ENCODE measurements at places on chromosomes 5 and 9.

- DNase-seq = no peak
Observed at GRCh38 chr9:86469476-86470250, 115.5 kb upstream of the TUT7 start.

DNA sequence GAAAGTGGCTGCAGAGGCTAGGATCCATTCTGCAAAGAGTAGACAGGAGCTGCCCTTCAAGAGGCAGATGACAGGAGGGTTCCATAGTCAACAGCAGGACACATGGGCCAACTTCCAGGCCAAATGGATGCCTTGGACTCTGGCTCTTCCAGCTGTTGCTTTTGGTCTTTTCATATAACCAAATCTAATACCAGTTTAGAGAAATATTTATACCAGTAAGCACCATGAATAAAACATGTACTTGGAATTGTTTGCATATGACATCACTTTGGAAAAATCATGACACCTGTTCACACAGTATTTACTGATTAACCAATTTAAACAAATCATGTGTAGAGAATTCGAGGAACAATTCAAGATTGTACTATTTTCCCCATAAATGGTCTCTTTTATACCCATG, 481.3 kb downstream of the DMRT2 start:
- DNase-seq = no peak

DNA sequence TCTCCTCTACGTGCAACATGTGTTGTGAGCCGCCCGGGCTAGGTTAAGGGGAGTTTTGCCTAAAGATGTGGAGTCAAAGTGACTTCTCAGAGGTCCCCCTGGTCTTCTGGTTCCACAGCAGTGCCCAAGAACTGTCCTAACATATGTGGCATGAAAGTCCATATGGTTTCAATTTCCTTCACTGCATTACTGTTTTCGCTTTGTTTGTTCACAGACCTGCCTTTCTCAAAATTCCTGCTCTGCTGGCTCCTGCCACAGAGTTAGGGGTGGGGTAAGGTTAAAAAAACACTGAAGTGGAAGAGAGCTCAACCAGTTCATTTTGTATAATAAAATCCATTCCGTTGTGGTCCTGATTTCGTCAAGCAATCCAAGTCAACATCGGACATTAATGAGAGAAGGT, 289.4 kb downstream of the DMAC1 start:
- no peak for DNase-seq

- no peak for DNase-seq
Observed at GRCh38 chr9:96524045-96524444, 74.1 kb downstream of the HABP4 start.

GRCh38 chr5:141825791-141826560, 52.2 kb downstream of the PCDH1 start:
- DNase-seq = no peak

DNA sequence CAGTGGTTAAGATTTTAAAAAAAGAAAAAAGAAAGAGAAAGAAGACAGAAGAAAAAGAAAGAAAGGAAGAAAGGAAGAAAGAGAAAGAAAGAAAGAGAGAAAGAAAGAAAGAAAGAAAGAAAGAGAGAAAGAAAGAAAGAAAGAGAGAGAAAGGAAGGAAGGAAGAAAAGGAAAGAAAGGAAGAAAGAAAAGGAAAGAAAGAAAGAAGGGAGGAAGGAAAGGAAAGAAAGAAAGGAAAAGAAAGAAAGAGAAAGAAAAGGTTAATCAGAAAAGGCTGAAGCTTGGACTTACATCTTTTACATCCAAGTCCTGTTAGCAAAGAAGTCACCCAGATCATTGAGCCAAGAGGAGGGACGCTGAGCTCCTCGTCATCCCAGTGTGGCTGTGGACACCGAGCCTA, 70.0 kb downstream of the IRX2 start:
- DNase-seq = no peak

DNA sequence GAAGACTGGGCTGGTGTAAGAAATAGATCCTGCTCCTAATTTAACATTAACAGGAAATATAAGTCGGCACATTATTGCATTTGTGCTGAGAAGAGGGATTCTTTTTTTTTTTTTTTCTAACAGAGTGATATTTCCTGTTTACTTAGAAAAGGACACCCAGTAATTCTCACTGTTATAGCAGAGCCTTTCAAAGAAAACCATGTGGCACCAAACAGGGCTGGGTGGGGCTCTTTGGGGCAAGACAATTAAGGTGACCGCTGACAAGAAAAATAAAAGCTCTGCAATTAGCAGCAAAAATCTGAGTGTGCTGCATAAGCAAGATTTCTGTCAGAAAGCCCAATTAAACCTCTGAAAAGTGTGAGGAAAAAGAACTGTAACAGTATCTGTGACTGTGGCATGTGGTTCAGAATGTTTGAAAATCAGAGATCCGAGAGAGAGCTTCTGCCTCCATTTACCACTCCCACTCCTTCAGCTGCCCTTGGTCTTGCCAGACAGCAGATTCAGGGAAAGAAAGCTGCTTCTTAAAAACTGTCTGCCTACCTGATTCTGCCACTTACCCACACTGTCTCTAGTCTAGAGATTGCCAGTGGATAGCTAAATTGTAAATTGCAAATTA, 77.1 kb upstream of the IQGAP2 start:
- DNase-seq = no peak

GRCh38 chr9:124124729-124125650, 113.4 kb downstream of the LHX2 start:
- DNase-seq = no peak

- no peak for DNase-seq
Observed at GRCh38 chr5:56071470-56071869, 76.7 kb upstream of the IL6ST start.

DNA sequence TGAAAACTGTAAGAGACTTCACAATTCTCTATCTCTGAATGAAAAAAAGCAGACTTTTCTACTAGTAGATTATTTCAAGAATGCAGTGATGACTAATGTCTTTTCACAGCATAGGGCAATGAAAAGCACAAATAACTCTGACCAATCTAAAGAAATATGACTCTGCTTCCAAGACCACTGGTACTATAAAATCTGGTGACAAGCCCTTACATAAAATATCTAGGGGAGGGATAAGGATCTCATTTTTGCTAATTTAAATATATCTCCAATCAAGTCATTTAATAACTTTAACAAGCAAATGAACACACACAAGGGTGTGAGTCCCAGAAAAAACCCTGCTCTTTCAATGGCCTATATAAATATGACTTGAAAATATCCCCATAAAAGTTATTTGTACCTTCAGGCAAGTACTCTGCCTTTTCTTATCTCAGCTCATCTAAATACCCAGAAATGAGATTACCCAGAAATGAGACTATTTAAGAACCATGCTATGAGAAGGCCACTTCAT, 105.2 kb downstream of the GNAQ start:
- DNase-seq = peak; percentile 56

GRCh38 chr9:96762568-96762967, 15.3 kb downstream of the ZNF510 start:
- DNase-seq = no peak

GRCh38 chr5:168879929-168880328, 300.8 kb upstream of the PANK3 start:
- no peak for DNase-seq

GRCh38 chr5:172321593-172321992, 38.0 kb upstream of the UBTD2 start:
- DNase-seq = no peak

GRCh38 chr5:108560581-108560980, 178.7 kb upstream of the FBXL17 start:
- DNase-seq = no peak

DNA sequence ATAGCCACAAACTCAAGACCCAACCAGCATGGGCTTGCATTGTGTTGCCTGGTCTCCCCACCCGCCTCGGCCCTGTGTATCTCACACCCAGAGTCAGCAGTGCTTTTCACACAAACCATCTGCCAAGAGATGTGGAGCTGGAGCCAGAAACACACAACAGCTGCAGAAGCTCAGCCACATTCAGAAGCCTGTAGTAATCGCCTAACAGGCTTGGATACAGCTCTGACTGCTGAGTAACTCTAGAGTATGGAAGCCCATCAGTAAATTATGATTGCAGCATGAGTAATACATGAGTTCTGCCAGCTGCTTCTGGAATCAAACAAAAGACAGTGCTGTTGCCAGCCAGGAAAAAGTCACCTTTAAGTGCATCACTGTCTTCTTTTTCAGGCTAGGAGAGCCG, 16.0 kb downstream of the TEK start:
- peak; percentile 91 for DNase-seq

GRCh38 chr5:150622157-150622556, 18.3 kb upstream of the SYNPO start:
- no peak for DNase-seq
